ENCODE measurements at places on chromosomes 2 and 18.
A peak's percentile ranks its signal among the peaks of the same experiment; 100 is the strongest.

DNA sequence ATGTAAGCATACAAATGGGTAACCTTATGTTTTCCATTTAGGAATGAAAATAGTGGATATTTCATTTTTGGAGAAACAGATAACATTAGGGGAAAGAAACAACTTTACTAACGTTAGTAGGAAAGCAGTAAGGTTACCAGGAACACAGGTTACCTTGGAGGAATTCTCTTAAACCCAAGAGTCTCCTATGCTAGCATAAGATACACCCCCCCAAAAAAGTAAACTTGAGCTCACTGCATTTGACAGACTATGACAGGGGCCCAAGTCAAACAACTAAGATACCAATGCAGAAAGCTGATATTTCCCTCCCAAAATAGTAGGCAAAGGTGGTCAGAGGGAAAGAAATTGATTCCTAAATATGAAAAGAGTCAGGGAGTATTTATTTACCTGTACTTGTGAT is 656.9 kb downstream of the DSC3 start:
- no peak for DNase-seq

- no peak for DNase-seq
These were observed 32.3 kb downstream of the STEAP3 start for GRCh38 chr2:119255760-119256581.

DNA sequence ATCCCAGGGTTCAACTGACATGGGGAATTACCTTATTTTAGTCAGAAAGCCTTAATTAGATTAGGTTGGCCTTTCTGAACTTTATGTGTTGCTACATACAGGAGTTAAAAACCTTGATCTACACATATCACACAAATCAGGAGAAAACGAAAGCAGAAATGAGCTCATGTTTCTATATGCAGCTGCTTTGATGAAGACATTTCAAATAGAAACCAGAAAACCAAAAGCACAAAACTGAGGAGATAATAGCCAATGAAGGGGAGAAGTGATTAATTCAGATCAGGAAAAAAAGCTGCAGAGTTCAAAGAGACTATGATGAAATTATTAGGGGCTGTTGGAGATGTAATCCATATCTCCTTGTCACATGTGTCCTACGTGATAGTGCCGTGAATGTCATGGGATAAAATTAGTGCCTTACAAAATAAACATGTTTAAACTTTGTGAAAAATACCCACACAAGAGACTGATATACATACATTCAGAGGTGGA is 255.0 kb downstream of the CAMKMT start:
- no peak for DNase-seq

GRCh38 chr2:173402405-173402974 is 47.8 kb downstream of the CDCA7 start:
- DNase-seq, result peak; percentile 37

- peak; percentile 83 for DNase-seq
These were observed 24.6 kb downstream of the MAIP1 start for GRCh38 chr2:199979832-199980628.

DNA sequence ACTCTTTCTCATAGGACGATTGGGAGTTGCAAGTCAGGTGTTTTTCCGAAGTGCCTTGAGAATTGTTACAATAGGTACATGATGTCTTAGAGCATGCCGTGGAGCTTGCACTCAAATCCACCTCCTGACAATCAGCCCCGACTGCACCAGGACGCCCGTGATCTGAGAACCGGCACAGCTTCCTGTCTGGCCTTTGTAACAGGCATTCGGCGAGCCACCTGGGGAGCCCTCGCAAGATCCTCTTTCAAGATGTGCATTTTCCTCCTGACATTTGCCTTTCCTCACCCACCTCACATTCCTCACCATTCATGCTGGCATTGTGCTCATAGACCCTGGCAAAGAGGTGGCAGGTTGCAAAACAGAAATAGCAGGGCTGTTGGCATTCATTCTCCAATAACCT is 427.3 kb downstream of the GALR1 start:
- DNase-seq, result no peak

GRCh38 chr2:70044290-70045040 is 42.8 kb upstream of the PCBP1 start:
- no peak for DNase-seq

DNA sequence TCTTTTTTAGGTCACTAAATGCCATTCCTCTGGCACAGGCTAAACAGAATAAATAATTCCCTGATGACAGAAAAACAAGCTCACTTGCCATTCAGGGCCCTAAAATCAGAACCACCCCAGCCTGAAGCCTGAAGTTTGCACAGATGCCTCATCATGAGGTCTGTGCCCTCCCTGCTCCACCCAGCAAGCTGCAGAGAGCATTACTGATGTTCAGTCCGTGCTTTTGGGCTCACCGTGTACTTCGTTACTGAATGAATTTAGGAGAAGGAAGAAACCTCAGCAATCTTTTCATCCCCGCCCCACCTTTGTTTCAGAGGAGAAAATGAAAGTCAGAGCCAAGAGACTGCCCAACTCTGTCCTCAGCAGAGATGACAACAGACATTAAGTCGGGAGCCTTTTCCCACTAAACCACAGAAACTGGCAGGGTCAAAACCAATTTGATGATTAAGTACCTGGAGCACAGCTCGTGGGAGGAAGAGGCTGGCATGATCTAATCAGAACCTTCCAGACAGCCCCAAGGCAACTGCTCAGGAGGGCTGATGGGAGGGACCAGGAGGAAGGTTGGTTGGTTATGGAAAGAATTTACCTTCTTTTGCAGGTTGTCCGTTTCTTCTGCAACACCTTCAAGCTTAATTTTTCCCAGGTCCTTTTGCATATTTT is 122.7 kb downstream of the LAMA1 start:
- DNase-seq, result no peak

DNA sequence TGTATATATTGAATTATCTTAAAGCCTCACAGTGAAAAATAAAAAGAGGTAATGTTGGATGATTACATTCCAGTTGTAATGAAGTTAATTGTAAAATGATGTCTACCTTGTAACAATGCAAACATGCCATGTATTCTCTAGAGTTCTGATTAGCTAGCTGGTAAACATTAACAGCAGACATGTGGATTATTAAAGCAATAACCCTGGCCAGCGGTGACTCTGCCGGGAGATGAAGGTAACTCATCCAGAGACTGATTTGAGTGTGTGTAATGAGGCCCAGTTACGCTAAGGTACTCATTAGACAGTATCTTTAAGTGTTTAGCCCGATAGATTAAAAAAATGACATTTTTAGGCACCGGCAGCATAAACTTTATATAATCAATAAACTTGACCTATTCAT is 79.6 kb upstream of the REV1 start:
- DNase-seq, result no peak

DNA sequence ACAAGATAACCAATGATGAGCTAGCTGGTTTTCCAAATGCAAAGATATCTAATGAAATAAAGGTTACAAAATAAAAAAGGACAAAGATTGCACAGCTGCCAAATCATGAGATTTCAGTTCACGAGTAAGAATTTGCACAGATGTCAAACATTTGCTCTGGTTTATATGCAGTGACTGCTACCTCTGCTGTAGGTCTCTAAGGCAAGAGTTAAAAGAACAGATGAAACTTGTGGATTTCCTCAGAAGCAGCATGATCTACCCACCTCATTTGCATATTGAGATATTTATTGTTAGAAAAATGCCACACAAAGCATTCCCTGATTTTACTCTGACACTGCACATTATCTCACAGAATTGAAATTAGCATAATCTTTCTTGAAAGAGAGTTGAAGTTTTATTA is 763.2 kb upstream of the ZEB2 start:
- no peak for DNase-seq

DNA sequence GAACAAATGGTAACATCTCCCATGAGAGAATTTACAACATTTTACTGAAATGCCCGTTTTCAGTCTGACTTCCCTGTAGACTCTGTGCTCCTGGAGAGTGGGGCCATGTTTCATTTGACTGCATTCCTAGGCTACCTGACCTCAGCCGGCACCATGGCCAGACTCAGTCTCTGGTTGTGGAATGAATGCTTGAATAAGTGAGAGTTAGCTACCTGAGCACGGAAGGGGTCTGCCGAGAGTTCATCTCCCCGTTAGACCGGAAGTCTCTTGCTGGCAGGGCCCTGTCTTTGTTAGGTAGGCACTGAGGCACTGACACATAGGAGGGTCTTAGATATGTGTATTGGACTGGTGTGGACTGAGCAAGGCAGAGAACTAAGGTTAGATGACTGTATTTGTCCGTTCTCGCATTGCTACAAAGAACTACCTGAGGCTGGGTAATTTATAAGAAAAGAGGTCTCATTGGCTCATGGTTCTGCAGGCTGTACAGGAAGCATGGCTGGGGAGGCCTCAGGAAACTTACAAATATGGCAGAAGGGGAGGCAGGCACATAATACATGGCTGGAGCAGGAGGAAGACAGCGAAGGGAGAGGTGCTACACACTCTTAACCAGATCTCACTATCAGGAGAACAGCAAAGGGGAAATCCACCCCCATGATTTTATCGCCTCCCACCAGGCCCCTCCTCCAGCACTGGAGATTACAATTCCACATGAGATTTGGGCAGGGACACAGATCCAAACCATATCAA is 271.2 kb downstream of the GLI2 start:
- DNase-seq, result no peak

GRCh38 chr18:35474884-35475283 is 22.9 kb downstream of the INO80C start:
- no peak for DNase-seq

GRCh38 chr2:190867212-190867611 is 13.4 kb upstream of the GLS start:
- no peak for DNase-seq

- DNase-seq, result no peak
These were observed 456.9 kb upstream of the TNP1 start for GRCh38 chr2:217316743-217317142.

DNA sequence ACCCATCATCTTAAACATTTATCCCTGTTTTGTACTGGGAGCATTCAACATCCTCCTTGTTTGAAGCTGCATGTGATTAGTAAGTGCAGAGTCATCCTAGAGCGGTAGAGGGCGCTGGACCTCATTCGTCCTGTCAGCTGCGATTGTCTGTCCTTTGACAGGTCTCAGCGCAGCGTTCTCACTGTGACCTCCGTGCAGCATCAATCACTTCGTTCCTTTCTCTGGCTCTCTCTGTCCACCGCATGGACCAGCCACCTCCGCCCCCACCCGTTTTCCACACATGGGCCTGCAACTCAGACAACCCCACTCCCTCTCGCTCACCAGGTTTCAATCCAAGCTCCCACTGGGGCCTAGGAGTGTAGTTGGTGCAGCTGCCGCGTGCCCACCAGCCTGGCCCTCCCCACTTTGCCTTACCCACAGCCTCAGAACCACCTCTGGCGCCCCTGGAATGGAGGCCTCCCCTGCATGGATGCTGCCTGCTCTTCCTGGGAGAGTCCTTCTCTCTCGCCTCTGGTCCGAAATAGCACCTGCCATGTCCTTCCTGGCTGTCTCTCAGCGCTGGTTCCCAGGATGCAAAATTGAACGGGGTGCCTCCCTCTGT is 90.5 kb downstream of the NDUFA10 start:
- DNase-seq, result peak; percentile 23

GRCh38 chr2:158667586-158667985 is 127.5 kb upstream of the DAPL1 start:
- DNase-seq, result no peak

DNA sequence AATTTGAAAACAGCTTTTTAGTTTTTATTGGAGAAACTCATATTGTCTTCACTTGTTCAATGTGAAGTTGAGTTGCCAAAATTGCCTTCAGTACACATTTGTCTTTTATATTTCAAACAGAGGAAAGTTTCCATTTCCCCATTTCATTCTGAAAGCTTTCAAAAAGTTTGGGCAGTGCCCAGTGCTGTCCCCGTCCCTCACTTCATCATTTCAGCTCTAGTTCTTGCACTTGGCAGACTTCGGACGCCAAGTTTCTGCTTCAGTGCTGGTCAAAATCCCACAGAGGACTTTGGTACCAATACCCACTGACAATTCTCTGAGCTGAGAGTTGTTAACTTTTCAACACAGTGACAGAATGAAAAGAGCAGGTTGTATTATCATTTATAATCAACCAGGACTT is 43.4 kb upstream of the AQP4 start:
- no peak for DNase-seq

Data from stimulated activated CD4-positive, alpha-beta T cell treated with anti-CD3 and anti-CD28 coated beads, TNF-alpha, amount 100 ng/mL, for 1 hour (primary cell).